ENCODE measurements at places on chromosomes 16 and 17. TPM values are rescaled to one million over a fixed set of nuclear protein-coding genes. Genes with fewer than 3 reads are reported as not detected.

Gene ARL4D
- 26.9 TPM for total RNA-seq

Gene WFDC1
- total RNA-seq = 0.05 TPM

Gene SYT17
- total RNA-seq = 12.4 TPM

Gene KRT32
- not detected for total RNA-seq

Gene HSD11B2
- total RNA-seq = 3.3 TPM

Gene NKD1
- total RNA-seq = 0.21 TPM

Gene NLRC5
- 2.7 TPM for total RNA-seq

Gene KRTAP9-2
- not detected for total RNA-seq

Gene B4GALNT2
- 0.38 TPM for total RNA-seq

All from A549 treated with dexamethasone at 1 μM for 4 hours (cell line).